ENCODE measurements at places on chromosomes 6 and 20. TPM values are rescaled to one million over a fixed set of nuclear protein-coding genes. Genes with fewer than 3 reads are reported as not detected.

The FAM162B gene
- total RNA-seq = 0.73 TPM

The FOXA2 gene
- not detected for total RNA-seq

The CLIC5 gene
- total RNA-seq = not detected

The MCHR2 gene
- not detected for total RNA-seq

The BPIFB4 gene
- total RNA-seq = not detected

The CLDN20 gene
- total RNA-seq = not detected

The DNAH8 gene
- not detected for total RNA-seq

The SYNDIG1 gene
- total RNA-seq = under 0.01 TPM

The SLA2 gene
- total RNA-seq = not detected

The BPIFB6 gene
- total RNA-seq = not detected

The HLA-DOA gene
- total RNA-seq = not detected

The CLPSL2 gene
- not detected for total RNA-seq

The TFAP2A gene
- not detected for total RNA-seq

The SIRPB2 gene
- total RNA-seq = not detected

The SLC22A3 gene
- total RNA-seq = 0.59 TPM

The XKR7 gene
- total RNA-seq = not detected

The RAET1L gene
- total RNA-seq = not detected

The SYTL3 gene
- total RNA-seq = 0.37 TPM

The ARMC12 gene
- 0.20 TPM for total RNA-seq

The ESR1 gene
- total RNA-seq = 0.98 TPM

The CD93 gene
- under 0.01 TPM for total RNA-seq

The APOBEC2 gene
- not detected for total RNA-seq

The C2 gene
- 0.59 TPM for total RNA-seq

Data from subcutaneous preadipocyte (primary cell).